CD4-positive, alpha-beta T cell treated with Interferon alpha-2 for 1 hour (primary cell): ENCODE measurements at places on chromosomes 1 and 21.

DNA sequence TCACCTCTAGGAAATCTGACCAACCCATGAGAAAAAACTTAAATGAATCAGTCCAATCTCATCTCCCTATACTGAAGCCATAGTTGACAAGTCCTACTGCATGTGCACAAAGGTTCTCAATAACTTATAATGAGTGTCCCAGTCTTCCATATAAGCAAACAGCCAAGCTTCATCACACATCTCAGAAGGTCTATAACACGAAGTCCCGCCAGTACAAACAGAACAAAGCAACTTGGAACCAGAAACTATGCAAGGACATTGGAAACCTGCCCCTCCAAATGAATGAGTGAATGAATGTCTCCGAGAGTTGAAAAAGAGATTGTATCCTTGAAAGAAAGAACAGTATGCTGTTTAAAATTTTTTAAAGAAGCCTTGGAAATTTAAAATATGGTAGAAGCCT is 53.6 kb upstream of the IPO9 start:
- DNase-seq, result no peak

- DNase-seq, result no peak
These were observed 65.6 kb upstream of the DAB1 start for GRCh38 chr1:57489358-57490036.

GRCh38 chr1:109255097-109255651 is 5.8 kb downstream of the CELSR2 start:
- DNase-seq, result no peak

DNA sequence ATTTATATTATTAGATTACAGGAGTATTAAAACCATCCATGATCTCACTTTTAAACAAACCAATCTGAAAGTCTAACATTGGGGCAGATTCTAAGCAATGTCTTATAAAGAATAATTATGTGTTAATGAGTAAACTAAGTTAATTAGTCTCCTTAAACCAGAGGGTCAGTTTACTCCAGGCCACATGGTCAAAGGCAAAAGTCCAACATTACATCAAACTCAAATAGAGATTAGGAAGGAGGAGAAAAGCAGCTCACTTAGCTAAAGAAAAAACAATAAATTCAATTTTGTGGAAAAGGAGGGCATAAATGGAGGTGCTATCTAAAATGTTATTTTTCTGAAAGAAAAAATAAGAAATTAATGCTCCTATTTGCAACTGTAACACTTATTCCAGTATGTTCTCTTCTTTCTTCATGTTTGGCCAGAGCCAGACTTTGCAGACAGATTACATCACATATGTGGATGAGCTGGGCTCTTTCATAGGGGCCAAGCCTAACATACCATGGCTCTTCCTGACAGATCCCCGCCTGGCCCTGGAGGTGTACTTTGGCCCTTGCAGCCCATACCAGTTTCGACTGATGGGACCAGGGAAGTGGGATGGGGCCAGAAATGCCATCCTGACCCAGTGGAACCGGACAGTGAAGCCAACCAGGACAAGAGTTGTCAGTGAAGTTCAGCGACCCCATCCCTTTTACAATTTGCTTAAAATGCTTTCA is 24.3 kb upstream of the FMO2 start:
- no peak for DNase-seq

GRCh38 chr1:101745551-101746270 is 251.0 kb downstream of the OLFM3 start:
- no peak for DNase-seq

DNA sequence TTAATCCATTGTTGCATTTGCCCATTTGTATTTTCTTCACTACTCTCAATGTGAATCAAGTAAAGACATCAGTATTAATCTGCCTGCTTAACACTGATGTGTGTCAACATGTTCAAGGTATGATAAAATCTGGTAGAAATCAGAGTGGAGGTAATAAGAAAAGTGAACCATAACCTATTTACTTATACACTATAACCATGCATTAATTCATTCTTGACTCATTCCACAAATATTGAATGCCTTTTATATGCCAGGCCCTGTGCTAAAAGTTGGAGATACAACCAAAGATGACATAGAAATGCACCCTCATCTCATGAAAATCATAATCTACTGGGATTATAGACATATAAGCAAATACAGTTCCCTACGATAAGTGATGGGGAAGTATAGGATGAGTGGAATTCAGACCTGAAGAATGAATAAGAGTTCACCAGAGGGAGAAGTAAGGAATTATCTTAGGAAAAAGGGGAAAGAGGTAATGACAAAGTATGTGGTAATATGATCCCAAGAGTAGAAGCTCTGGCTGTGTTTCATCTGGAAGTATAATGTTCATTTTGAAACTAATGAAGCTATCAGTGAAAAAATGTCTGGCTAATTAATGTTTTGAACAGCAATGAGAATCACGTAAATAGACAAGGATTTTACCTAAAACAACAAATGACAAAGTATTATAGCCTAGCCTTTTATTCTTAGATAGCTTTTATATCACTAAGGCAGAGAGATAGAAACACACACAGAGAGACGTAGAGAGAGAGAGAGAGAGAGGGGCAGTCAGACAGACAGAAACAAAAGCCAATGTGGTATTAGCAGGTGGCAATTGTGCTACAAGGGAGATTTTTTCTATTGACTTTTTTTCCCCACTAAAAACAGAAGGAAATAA is 7.0 kb upstream of the RWDD3 start:
- DNase-seq, result no peak

DNA sequence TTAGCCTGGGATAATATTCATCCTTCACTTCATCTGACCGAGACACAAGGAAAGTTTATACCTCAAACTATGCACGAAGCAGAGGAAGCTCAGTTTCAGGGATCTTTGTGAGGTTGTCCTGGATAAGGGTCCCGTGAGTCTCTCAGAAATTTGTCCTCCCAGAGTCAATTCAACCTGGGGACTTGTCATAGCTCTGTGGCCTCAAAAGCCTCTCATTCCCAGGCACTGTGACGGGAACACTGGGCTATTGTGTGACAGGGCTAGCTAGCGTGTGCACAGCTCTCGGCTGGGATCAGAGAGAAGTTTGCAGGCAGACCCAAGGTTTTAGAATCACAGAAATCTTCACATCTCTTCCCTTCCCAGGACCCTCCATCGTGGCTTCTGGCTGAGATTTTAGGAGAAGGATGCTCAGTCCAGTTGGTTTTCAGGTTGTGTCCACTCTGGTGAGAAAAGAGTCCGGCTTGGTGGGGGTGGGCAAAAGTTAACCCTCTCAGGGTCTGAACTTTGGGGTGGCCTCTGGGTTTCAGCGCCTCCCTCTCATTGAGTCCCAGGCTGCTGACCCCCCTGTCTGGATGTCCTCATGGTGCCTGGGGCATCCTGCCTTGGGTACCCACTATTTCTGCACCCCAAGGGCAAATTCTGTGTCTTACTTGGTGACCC is 20.4 kb upstream of the LBR start:
- DNase-seq, result no peak
